Stomach (tissue), 19 donors: ENCODE measurements at places on chromosomes 3 and 15. TPM values are rescaled to one million over a fixed set of nuclear protein-coding genes. Genes with fewer than 3 reads are reported as not detected.
A peak's percentile ranks its signal among the peaks of the same experiment; 100 is the strongest.

GRCh38 chr3:134387293-134387692, 13.0 kb upstream of the AMOTL2 start:
- DNase-seq: no peak

The CLRN1 gene
- total RNA-seq: not detected

- no peak for DNase-seq
Observed at GRCh38 chr3:125146626-125147490, 65.7 kb downstream of the SLC12A8 start.

GRCh38 chr15:86489981-86490380, 410.3 kb downstream of the AGBL1 start:
- no peak for DNase-seq

The FGF12 gene
- 2.0 TPM for total RNA-seq

The TLR9 gene
- total RNA-seq: not detected

DNA sequence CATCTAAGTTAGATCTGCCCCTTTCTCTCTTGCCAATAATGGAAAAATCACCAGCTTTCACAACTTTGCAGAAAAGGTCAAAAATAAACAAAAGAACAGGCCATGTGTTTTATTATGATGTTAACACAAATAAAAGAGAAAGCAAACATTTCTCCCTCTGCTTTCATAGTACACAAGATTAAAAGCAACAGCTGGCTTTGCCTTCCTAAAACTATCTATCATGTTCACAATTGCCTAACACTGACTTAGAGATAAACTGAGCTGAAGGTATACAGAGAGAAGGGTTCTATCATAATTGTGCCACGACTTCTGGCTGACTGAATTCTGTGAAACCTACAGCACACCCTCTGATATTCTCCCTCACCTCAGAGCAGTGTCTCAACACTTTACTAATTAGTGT, 29.4 kb downstream of the AADAC start:
- DNase-seq: no peak

The LIPC gene
- not detected for total RNA-seq

DNA sequence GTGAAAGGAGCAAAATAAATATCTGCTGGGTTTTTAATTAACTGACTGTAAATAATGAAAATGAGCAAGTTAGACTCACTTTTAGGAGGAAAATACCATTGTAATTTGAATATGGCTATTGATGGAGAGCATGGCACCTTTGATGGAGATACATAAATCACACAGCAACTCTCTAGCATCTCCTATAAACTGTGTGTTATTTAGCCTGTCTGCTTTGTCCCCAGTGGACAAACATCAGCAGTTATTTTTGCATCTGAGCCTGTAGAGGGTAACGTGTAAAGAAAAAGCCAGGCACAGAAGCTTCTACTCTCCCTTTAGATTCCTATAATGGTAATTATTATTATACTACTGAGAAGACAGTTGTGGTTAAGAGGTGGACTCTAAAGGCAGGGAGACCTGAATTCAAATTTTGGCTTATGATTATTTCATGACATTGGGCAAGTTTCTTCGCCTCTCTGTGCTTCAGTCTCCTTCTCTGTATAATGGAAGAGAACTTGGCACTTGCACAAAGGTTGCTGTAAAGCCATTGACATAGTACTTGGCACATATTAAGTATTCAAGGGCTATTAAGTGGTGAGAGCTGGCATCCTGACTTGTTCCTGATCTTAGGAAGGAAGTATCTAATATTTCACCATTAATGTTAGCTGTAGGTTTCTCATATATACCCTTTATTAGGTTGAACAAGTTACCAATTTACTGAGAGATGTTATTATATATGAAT, 289.5 kb upstream of the TRIM42 start:
- DNase-seq: no peak

DNA sequence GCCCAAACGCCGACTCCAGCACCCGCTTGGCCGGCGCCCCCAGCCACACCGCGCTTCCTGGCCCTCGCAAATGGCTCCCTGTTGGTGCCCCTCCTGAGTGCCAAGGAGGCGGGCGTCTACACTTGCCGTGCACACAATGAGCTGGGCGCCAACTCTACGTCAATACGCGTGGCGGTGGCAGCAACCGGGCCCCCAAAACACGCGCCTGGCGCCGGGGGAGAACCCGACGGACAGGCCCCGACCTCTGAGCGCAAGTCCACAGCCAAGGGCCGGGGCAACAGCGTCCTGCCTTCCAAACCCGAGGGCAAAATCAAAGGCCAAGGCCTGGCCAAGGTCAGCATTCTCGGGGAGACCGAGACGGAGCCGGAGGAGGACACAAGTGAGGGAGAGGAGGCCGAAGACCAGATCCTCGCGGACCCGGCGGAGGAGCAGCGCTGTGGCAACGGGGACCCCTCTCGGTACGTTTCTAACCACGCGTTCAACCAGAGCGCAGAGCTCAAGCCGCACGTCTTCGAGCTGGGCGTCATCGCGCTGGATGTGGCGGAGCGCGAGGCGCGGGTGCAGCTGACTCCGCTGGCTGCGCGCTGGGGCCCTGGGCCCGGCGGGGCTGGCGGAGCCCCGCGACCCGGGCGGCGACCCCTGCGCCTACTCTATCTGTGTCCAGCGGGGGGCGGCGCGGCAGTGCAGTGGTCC, 3.5 kb downstream of the ISLR2 start:
- DNase-seq: no peak

The AMIGO3 gene
- total RNA-seq: not detected

DNA sequence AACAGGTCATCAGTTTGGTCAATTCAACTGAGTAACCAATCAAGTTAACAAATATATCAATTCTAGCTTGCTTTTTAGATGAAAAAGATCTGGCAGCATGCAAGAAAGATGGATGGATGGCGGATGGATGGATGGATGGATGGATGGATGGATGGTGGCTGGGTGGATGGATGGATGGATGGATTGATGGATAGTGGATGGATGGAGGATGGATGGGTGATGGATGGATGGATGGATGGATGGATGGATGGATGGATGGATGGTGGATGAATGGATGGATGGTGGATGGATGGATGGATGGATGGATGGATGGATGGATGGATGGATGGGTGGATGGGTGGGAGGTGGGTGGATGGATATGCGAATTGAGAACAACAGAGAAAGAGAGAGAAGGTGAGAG, 303.7 kb upstream of the IGF1R start:
- no peak for DNase-seq

- no peak for DNase-seq
Observed at GRCh38 chr15:55197719-55198118, 978 bp upstream of the RSL24D1 start.

GRCh38 chr3:14152963-14153355, 25.4 kb downstream of the XPC start:
- no peak for DNase-seq

DNA sequence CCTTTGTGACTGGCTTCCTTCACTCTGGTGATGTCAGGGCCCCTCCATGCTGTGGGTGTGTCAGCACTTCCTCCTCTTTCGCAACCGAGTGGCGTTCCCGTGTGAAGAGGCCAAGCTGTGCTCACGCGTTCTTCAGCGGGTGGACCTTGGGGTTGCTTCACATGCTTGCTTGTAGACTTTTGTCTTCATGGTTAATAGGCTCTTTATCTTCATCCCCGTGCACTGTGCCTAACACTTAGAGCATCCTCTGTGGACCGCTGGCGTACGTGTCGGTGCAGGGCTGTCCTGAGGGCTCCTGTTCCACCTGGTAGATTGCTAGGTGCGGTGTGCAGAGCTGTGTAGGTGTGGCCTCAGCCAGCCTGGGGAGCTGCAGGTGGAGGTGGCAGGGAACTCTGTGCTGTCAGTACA, 182.3 kb downstream of the OR4M2 start:
- no peak for DNase-seq

DNA sequence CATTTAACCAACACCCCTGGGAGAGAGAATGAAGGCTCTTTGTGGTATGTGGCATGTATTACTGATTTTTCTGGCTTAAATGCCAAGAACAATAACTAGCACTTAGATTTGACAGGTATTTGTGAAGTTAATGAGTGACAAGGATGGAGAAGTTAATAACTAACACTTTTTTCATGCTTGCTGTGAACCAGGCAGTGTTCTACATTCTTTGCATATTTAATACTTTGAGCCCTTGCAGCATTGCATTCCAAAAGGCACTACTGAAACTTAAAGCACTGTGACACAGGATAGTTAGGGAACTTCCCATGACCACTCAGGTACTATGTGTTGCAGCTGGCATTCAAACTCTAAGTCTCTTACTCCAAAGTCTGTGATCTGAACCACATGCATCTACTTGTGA, 650.6 kb downstream of the ZPLD1 start:
- DNase-seq: peak; percentile 27

DNA sequence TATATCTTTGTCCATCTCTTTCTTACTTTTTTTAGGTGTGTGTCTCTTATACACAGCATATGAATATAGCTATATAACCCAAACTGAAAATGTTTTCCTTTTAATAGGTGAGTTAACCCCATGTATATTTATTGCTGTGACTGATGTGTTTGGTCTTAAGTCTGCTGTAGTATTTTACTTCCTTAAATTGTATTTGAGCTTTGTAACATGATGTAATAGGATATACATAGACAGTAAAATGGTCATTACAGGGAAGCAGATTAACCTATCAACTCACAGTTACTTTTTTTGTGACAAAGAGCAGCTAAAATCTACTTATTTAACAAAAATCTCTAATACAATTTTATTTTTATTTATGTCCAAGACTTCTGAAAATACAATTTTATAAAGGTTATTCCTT, 51.8 kb upstream of the CDAN1 start:
- no peak for DNase-seq
